ENCODE measurements at places on chromosomes 11 and 22.

- DNase-seq = no peak
Observed at GRCh38 chr22:29337631-29338284, 22.3 kb upstream of the RASL10A start.

- peak; percentile 35 for DNase-seq
Observed at GRCh38 chr11:62770778-62771143, 435 bp upstream of the TAF6L start.

DNA sequence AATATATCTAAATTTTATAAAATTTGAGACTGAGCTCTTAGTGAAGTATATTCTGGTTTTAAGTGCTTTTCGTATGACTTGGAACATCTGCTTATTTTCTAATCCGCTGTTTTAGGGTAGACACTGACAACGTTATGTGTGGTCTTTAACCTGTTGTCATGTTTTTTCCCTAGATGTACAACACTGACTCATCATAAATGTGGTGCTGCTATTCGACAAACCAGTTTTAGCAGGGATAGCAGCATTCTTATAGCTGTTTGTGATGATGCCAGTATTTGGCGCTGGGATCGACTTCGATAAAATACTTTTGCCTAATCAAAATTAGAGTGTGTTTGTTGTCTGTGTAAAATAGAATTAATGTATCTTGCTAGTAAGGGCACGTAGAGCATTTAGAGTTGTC, 23.8 kb upstream of the HIKESHI start:
- DNase-seq = no peak

DNA sequence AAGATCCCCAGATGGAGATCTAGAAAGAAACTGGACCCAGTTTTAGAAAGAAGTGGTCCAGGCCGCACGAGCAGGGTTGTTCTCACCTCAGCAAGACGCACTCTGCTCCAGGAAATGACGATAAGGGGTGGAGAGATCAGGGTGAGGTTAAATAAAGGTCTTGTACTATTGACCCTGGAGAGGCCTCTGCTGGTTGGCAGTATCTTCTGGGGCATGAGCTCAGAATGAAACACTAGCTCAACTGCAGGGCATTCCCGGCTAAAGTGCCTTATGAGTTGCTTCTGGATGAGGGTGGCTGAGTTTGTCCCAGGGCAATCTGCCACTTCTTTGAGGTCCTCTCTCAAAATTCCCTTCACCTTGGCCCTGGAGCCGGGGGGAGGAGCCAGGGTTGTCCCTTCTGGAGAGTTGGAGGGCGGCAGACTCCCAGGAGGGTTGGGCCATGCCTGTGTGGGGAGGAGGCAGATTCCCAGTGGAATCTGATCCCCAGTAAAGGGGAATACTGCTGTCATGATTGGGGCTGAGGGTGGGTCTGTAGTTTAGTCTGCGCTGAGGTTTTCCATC, 10.9 kb downstream of the USP2 start:
- DNase-seq = no peak

All from NCI-H1436 (cell line).